ENCODE measurements at places on chromosomes 11 and 22. TPM values are rescaled to one million over a fixed set of nuclear protein-coding genes. Genes with fewer than 3 reads are reported as not detected.

DNA sequence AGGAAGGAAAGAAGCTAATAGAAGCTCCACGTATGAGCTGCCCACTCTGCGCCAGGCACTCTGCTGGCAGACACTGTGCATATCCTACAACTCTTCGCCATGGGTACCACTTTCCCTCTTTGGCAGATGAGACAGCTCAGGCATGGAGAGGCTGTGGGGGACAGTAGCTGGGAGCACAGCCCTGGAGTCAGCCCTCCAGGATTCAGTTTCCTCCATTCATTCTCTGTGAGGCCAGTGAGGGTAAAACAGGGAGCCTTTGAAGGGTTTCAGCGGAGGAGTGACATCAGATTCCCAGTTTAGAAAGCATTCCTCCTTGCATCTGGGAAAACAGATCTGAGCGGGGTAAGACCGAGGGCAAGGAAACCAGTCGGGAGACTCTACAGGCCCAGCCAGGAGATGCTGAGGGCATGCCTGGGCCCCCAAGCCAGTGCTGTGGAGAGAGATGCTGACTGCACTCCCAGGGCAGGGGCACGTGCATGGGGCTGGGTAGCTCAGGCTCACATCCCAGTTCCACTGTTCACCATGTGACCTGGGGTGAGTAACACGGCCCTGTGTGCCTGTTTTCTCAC is 58.3 kb upstream of the EMID1 start:
- no peaks in the 10 kb centered on the region for H3K36me3 ChIP-seq
- H3K4me3 ChIP-seq = no peak overlapping the region
- H3K27ac ChIP-seq = no peak overlapping the region
- peak; percentile 23 for DNase-seq

GTSE1 gene
- 0.35 TPM for total RNA-seq

CSNK2A3 gene
- total RNA-seq = 0.30 TPM

GRCh38 chr11:64969209-64969608 is 2.7 kb downstream of the MAJIN start:
- no peak overlapping the region for H3K4me3 ChIP-seq
- no peak overlapping the region for H3K27ac ChIP-seq
- no peaks in the 10 kb centered on the region for H3K27me3 ChIP-seq
- H3K36me3 ChIP-seq = no peaks in the 10 kb centered on the region
- no peak for DNase-seq

- peaks cover 10% of the 10 kb centered on the region for H3K4me1 ChIP-seq
- no peak overlapping the region for H3K27ac ChIP-seq
- no peak overlapping the region for H3K4me3 ChIP-seq
- no peak for DNase-seq
These were observed 42.6 kb downstream of the AMBRA1 start for GRCh38 chr11:46551261-46551660.

- H3K27ac ChIP-seq = no peak overlapping the region
- no peak overlapping the region for H3K4me3 ChIP-seq
- no peaks in the 10 kb centered on the region for H3K27me3 ChIP-seq
- no peaks in the 10 kb centered on the region for H3K36me3 ChIP-seq
- no peak for DNase-seq
These were observed 4.0 kb downstream of the ST14 start for GRCh38 chr11:130163346-130164220.

PHETA2 gene
- 7.3 TPM for total RNA-seq

GRCh38 chr11:60766547-60766946 is 9.9 kb downstream of the MS4A15 start:
- H3K27me3 ChIP-seq = no peaks in the 10 kb centered on the region
- no peaks in the 10 kb centered on the region for H3K36me3 ChIP-seq
- no peak overlapping the region for H3K27ac ChIP-seq
- DNase-seq = no peak

ILK gene
- total RNA-seq = 89.3 TPM

GRCh38 chr11:75931124-75931523 is 116.1 kb downstream of the UVRAG start:
- no peak overlapping the region for H3K4me3 ChIP-seq
- no peak for DNase-seq
- H3K27ac ChIP-seq = no peak overlapping the region
- no peaks in the 10 kb centered on the region for H3K27me3 ChIP-seq
- H3K4me1 ChIP-seq = no peaks in the 10 kb centered on the region
- no peaks in the 10 kb centered on the region for H3K36me3 ChIP-seq

DNA sequence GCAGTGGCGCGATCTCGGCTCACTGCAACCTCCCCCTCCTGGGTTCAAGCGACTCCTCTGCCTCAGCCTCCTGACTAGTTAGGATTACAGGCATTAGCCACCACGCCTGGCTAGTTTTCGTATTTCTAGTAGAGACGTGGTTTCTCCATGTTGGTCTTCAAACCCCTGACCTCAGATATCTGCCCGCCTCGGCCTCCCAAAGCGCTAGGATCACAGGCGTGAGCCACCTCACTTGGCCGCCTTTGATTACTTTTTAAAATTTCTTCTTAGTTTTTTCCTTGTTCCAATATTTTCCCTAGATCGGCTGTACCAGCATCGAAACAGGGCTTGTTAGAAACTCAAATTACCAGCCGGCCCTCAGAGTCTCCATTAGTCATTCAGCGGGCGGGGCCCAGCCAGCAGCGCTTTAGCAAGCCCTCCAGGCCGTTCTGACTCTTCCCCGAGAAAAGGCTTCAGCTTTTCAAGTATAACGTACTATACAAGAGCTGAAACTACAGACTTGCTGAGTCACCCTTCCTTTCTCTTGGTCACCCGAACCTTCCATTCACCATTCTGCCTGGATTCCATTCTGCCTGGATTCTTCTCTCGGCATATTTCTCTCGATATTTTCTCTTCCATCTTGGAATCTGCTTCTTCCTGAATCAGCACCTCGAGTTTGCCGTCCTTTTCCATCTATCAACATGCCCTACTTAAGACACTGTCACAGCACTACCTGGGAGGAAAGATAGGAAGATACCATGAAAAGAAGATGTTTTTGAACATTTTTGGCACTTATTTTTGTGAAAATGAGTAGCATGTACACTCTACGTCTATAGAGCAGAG is 6.7 kb upstream of the CAPRIN1 start:
- H3K4me3 ChIP-seq = no peak overlapping the region
- H3K27me3 ChIP-seq = no peaks in the 10 kb centered on the region
- no peaks in the 10 kb centered on the region for H3K36me3 ChIP-seq
- H3K27ac ChIP-seq = no peak overlapping the region
- no peak for DNase-seq
- H3K4me1 ChIP-seq = no peaks in the 10 kb centered on the region

DNA sequence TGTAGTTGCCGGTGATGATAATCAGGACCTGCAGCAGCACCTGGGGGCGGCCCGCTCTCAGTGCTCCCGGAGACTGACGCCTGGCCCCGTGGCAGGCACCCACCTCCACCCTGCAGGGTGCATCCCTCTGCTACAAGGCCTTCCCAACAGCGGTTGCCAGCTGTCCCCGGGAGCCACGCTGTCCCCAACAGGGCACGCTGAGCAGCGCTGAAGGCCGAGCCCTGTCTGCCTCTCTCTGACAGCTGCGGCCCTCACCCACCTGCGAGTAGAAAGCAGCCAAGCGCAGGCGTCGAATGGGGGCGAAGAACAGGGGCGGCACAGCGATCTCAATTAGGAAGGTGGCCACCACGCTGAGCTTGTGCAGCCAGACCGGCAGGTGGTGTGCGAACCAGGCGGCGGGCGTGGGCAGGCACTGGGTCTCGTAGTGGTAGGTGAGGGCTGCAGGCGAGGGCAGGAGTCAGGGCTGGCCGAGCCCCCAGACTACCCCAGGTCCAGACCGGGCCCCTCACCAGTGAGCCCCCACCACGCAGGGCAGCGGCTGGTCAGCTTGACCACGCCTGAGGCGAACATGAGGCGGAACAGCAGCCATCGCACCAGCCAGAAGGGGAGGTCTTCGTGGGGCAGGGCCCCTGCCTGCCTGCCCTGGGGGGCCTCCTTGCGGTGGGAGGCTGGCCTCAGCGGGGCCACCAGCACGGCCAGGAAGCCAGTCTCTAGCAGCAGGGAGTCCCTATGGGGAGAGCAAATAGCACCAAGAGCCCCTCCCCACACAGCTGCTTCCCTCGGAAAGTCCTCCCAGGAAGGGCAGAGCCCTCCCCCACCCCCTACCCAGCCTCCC is 1.5 kb downstream of the LMF2 start:
- H3K36me3 ChIP-seq = no peaks in the 10 kb centered on the region
- no peak for DNase-seq
- H3K27ac ChIP-seq = no peak overlapping the region
- no peaks in the 10 kb centered on the region for H3K27me3 ChIP-seq
- H3K4me1 ChIP-seq = peaks cover 13% of the 10 kb centered on the region

SAA1 gene
- 1.1 TPM for total RNA-seq

SART1 gene
- 54.1 TPM for total RNA-seq

CLP1 gene
- 11.6 TPM for total RNA-seq

E2F8 gene
- 0.20 TPM for total RNA-seq

- no peak for DNase-seq
- H3K27ac ChIP-seq = no peak overlapping the region
- H3K36me3 ChIP-seq = no peaks in the 10 kb centered on the region
- peaks cover 3% of the 10 kb centered on the region for H3K4me1 ChIP-seq
- H3K4me3 ChIP-seq = no peak overlapping the region
- no peaks in the 10 kb centered on the region for H3K27me3 ChIP-seq
These were observed 183.0 kb downstream of the TBC1D22A start for GRCh38 chr22:46945481-46945880.

- H3K27ac ChIP-seq = no peak overlapping the region
- H3K36me3 ChIP-seq = no peaks in the 10 kb centered on the region
- H3K4me1 ChIP-seq = no peaks in the 10 kb centered on the region
- no peaks in the 10 kb centered on the region for H3K27me3 ChIP-seq
These were observed 176.7 kb downstream of the SOX6 start for GRCh38 chr11:16179676-16180075.

DNA sequence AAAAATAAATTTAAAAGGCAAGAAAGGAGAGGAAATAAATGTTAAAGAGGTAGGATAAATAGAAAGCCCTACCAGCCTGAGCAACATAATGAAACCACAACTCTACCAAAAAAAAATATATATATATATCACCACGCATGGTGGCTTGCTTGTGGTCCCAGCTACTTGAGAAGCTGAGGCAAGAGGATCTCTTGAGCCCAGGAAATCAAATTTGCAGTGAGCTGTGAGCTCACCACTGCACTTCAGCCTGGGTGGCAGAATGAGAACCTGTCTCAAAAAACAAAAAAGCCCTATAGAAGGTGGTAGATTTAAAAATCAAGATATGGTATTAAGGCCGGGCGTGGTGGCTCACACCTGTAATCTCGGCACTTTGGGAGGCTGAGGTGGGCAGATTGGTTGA is 10.5 kb downstream of the NUCB2 start:
- no peaks in the 10 kb centered on the region for H3K36me3 ChIP-seq
- no peaks in the 10 kb centered on the region for H3K4me1 ChIP-seq
- no peaks in the 10 kb centered on the region for H3K27me3 ChIP-seq
- no peak for DNase-seq

MLC1 gene
- 1.1 TPM for total RNA-seq

APOBEC3B gene
- 0.43 TPM for total RNA-seq

GRCh38 chr11:11988099-11988651 is 20.3 kb downstream of the DKK3 start:
- H3K27me3 ChIP-seq = no peaks in the 10 kb centered on the region
- H3K36me3 ChIP-seq = no peaks in the 10 kb centered on the region
- H3K4me3 ChIP-seq = no peak overlapping the region
- H3K4me1 ChIP-seq = no peaks in the 10 kb centered on the region
- DNase-seq = no peak

SORL1 gene
- 10.5 TPM for total RNA-seq

FXYD6 gene
- total RNA-seq = 264 TPM

DNA sequence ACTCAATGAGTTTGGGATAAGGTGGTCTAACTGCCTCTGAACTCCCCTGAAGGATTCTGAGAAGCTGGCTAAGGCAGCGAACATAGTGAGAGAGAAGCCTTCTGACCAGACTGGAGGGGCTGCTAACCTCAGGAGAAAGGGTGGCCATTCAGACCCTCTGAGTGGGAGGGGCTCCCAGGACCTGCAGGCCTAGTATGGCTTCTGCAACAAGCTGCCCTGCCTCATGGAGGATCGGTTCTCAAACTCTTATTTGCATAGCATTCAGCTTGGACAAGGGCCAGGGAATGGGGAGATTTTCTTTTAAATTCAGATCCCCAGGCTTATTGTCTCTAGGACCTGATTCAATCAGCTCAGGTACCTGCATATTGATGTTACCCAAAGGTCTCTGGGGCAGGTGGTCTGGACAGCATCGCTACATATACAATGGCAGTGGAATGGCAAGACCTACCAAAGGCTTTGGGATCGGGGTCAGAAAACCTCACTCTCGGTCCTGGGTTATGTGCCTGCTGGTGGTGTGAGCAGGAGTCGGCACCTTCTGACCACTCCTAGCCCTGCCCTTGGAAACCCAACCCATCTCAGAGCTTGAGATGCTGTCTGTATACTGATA is 599.1 kb downstream of the BRD1 start:
- H3K27ac ChIP-seq = no peak overlapping the region
- no peaks in the 10 kb centered on the region for H3K36me3 ChIP-seq
- no peak for DNase-seq
- no peaks in the 10 kb centered on the region for H3K4me1 ChIP-seq
- H3K27me3 ChIP-seq = no peaks in the 10 kb centered on the region
- no peak overlapping the region for H3K4me3 ChIP-seq

APOL5 gene
- not detected for total RNA-seq

DNA sequence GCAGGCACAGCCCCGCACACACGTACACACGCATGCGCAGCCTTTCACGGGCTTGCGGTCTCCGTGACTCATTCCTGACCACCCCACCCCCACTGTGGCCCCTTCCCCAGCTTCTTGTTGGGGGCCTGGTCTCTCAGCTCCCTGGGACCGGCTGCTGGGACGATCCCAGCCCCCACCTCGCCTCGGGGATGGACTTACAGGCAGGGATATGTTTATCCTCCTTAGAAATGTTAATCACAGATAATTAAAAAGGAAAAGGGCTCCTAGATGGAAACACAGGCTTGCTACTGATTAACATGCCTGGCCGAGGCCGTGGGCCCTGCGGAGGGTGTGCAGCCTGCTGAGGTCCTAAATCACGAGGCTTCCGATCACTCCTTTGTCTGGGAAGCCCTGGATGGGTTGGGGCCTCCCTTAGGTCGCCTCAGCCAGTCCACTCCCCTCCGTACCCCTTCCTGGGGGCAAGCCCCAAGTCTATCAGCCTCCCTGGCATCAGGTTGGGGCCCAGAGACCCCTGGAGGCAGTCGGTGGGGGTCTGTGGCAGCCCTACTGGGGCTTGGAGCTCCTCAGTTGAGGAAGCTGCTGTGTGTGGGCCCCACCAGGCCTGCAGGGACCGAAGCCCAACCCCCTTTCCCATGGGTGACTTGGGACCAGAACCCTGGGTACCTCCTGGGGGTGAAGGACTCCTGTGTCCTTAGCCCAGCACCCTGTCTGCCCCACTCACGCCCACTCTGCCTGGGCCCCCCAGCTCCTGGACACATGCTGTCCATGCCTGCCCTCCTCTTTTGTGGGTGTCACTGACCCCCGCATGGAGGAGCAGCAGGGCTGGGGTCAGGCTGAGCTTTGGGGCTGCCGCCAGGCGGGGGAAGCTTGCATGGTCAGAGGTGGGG is 20.6 kb downstream of the TSPAN4 start:
- no peaks in the 10 kb centered on the region for H3K27me3 ChIP-seq
- H3K27ac ChIP-seq = peak overlapping the region; percentile 25
- H3K36me3 ChIP-seq = no peaks in the 10 kb centered on the region
- H3K4me3 ChIP-seq = no peak overlapping the region

GRCh38 chr11:15687342-15687741 is 572.6 kb downstream of the INSC start:
- H3K4me1 ChIP-seq = no peaks in the 10 kb centered on the region
- no peak for DNase-seq
- no peak overlapping the region for H3K4me3 ChIP-seq
- H3K36me3 ChIP-seq = no peaks in the 10 kb centered on the region

SHANK2 gene
- 40.4 TPM for total RNA-seq

Measured in ovary (tissue), 10 donors.